ENCODE measurements at places on chromosomes 1 and 21.
A peak's percentile ranks its signal among the peaks of the same experiment; 100 is the strongest.

GRCh38 chr1:191869790-191870312 lies 288.4 kb upstream of the RGS18 start:
- ATAC-seq: no peak

GRCh38 chr1:206709322-206709721 lies 24.6 kb downstream of the MAPKAPK2 start:
- ATAC-seq: no peak

DNA sequence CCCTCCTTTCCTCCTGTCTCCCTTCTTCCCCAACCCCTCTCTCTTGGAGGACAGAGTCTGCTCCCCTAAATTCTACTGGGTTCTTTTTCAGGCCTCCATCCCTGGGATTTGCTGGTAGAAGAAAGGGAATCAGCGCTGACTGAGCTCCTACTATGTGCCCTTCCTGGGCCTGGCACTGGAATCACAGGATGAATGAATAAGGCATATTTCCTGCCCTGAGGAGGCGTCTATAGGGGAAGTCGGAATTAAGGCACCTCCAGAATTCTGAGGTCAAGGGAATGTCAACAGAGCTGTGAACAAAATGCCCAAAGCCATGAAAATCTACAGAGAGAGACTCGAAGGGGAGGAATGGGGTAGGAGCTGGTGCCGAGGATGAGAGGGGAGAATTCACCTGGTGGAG lies 17.4 kb upstream of the BTG2 start:
- no peak for ATAC-seq

GRCh38 chr1:1371746-1372711 lies 3.0 kb downstream of the AURKAIP1 start:
- ATAC-seq: peak; percentile 47

- ATAC-seq: no peak
Observed at GRCh38 chr1:97243973-97244560, 522.5 kb downstream of the PTBP2 start.

DNA sequence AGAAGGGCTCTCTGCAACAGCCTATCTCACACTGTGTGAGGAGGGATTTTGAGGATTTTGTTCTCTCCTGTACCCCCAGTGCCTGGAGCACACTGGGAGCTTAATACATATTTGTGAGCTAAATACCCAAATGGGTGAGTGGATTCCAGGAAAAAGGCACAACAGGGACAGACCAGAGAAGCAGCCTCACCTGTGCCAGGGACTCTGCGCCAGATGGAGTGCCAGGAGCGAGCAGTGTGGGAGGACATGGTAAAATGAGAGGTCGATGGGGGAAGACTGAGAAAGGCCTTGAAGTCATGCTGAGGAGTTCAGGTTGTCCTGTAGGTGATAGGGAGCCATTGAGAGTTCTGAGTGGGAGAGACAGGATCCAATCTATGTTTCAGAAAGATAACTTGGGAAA lies 11.0 kb upstream of the KCNA2 start:
- ATAC-seq: no peak

DNA sequence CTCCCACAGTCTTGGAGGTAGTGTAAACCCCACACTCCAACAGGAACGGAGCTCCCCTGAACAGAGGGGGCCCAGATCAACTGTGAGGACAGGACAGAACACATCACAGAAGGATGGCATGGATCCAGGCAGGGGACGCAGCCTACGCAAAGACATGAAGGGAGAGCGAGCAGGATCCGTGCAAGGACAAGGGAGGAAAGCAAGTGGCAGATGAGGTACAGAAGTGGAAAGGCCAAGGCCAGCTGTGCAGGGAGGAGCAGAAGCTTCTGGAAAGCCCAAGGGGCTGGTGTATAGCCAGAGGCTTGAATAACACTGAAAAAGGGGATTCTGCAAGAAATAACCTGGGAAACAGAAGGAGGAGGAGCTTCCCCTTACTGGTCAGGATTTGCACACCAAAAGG lies 81.2 kb downstream of the SIPA1L2 start:
- ATAC-seq: no peak

GRCh38 chr1:239805042-239805441 lies 286.6 kb upstream of the FMN2 start:
- no peak for ATAC-seq

GRCh38 chr1:170351366-170351946 lies 180.5 kb upstream of the GORAB start:
- ATAC-seq: no peak
